ENCODE measurements at places on chromosomes 4 and X.
A peak's percentile ranks its signal among the peaks of the same experiment; 100 is the strongest.

DNA sequence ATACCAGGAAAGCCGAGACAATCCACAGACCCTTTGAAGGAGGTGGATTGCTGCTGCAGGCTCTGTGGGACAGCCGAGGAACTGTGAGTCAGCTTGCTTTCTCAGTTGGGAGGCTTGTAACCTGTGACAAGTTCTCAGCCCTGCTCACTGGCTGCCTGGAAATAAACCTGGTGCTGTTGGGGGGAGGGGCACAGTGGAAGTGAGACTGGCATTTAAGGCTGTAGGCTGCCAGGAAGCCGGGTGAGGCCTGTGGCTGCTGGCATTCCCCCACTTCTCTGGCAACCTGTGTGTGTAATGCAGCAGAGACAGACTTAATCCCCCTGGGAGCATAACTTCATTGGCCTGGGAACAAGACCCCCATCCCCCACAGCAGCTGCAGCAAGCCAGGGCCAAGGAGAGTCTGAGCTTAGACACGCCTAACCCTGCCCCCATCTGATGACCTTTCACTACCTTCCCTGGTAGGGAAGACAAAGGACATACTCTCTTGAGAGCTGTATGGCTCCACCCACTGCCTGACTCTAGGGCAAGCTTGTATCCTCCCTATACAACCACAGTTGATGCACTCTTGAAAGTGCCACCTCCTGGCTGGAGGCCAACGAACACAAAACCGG, 64.1 kb downstream of the ALPK1 start:
- no peaks in the 10 kb centered on the region for H3K27me3 ChIP-seq
- H3K36me3 ChIP-seq: peaks cover 5% of the 10 kb centered on the region
- no peak for DNase-seq
- no peak overlapping the region for H3K4me3 ChIP-seq

- H3K4me1 ChIP-seq: peaks cover 15% of the 10 kb centered on the region
- no peak overlapping the region for H3K4me3 ChIP-seq
- H3K27ac ChIP-seq: no peak overlapping the region
- no peak for DNase-seq
These were observed 2.9 kb downstream of the TEC start for GRCh38 chr4:48266781-48267180.

DNA sequence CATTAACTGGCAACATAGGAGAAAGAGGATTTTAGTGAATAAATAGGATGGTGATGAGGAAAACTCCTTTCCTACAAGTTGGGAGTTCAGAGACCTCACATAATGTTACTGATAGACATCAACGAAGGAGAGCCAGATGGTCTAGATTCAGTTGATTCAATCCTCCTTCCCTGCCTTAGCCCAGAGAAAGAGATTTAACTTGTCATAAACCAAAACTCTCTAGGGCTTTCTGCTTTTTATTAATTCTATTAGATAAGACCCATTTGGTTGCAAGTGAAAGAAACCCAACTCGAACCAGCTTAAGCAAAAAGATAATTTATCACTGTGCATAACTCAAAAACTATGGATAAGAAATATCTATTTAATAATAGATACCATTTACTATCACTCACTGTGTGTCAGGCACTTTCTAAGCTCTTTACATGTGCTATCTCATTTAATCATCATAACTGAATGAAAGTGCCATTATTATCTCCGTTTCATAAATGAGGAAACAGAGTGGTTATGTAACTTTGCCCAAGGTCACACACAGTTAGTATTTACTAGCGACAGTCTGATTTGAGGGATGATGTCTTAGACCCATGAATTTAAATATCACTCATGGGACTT, 4.3 kb upstream of the UNC5C start:
- H3K36me3 ChIP-seq: no peaks in the 10 kb centered on the region
- peaks cover 5% of the 10 kb centered on the region for H3K4me1 ChIP-seq
- H3K27ac ChIP-seq: no peak overlapping the region
- H3K27me3 ChIP-seq: no peaks in the 10 kb centered on the region
- H3K4me3 ChIP-seq: no peak overlapping the region
- DNase-seq: no peak

- DNase-seq: no peak
- no peaks in the 10 kb centered on the region for H3K27me3 ChIP-seq
- H3K36me3 ChIP-seq: no peaks in the 10 kb centered on the region
- no peaks in the 10 kb centered on the region for H3K4me1 ChIP-seq
These were observed at the start of gene PLP1 for GRCh38 chrX:103776546-103776945. TSS of gene PLP1 (plus strand) at chrX:103776840. CDS start at chrX:103776996, 156 bp downstream.

DNA sequence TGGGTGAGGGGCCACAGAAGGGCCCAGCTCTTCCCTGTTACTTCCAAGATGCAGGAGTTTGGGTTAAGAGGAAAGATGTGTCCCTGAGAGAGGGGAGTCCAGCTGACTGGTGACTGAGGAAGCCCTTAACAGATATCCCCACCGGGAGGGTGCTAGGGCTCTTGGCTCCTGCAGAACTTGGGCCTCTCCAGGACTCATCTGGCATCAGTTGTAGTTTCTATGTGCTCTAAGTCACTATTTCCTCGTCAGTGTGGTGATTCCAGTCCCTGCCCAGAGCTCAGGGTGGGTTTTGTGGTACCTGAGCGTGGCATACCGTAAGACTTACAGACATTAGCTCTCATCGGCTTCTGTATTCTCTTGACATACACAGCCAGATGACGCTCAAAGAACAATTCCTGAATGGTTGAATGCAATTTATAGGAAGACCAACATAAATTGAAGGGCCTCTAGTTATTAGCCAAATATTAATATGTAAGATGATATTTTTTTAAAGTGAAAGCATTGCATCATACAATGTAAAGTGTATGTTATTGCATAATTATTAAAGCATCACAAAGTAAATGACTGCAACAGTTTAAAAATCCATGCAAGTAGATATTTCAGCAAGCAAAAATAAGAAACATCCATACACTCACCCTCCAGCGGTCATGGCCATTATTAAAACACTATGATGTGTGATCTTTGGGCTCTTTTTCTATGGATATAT, 195.5 kb downstream of the PTTG2 start:
- H3K36me3 ChIP-seq: no peaks in the 10 kb centered on the region
- H3K27ac ChIP-seq: peak overlapping the region; percentile 76
- H3K4me1 ChIP-seq: peaks cover 39% of the 10 kb centered on the region
- no peak overlapping the region for H3K4me3 ChIP-seq

GRCh38 chrX:46733226-46733625, 25.7 kb downstream of the SLC9A7 start:
- no peaks in the 10 kb centered on the region for H3K4me1 ChIP-seq
- H3K36me3 ChIP-seq: no peaks in the 10 kb centered on the region
- H3K4me3 ChIP-seq: no peak overlapping the region
- no peak overlapping the region for H3K27ac ChIP-seq
- no peaks in the 10 kb centered on the region for H3K27me3 ChIP-seq
- no peak for DNase-seq

DNA sequence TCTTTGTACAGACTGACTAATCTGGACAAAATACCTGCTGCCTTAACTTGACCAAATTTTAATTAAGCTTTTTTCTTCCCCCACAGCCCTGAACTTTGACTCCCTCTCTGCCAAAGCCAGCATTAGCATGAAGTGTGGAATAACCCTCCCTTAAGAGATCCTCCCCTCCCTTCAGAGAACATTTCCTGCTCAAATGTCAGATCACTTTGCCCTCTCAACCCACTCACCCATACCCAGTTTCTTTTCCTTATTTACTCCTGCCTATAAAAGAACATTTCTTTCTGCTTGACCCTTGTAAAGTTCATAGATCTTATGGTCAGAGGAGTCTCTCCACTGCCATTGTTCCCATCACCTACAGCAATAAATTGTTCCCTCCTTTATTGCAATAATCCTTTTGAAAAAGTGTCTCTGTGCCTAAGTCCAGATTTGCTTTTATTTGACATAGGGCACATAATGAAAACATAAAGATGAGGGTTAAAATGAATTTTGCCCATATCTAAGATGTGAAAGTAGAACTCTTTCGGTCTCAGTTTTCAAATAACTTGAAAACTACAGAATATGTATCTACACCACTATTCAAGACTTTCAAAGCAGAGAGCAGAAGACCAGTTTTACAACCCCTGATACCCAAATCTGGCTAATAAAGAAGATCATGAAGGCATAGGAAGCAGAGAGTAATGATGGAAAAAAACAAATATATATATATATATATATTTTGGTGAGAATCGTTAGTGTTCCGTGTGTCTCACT, 289.7 kb upstream of the ANXA10 start:
- H3K27me3 ChIP-seq: no peaks in the 10 kb centered on the region
- H3K27ac ChIP-seq: no peak overlapping the region
- H3K4me1 ChIP-seq: no peaks in the 10 kb centered on the region
- no peak overlapping the region for H3K4me3 ChIP-seq
- H3K36me3 ChIP-seq: no peaks in the 10 kb centered on the region

DNA sequence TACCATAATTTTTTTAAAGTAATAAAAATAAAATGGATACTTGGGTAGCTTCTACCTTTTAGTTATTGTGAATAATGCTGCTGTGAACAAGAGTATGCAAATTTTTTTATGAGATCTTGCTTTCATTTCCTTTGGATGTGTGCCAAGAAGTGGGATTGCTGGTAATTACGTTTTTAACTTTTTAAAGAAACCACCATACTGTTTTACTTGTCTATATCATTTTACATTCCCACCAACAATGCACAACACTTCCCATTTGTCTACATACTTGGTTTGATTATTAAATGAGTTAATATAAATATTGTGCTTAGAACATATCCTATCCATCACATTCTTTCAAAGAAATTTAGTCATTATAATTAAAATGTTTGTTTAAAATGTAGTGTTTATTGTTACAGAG, 3.9 kb upstream of the SULT1B1 start:
- peaks cover 14% of the 10 kb centered on the region for H3K4me1 ChIP-seq
- no peak overlapping the region for H3K27ac ChIP-seq
- no peaks in the 10 kb centered on the region for H3K36me3 ChIP-seq
- DNase-seq: no peak

GRCh38 chr4:70356185-70356584, 4.4 kb upstream of the SMR3A start:
- no peaks in the 10 kb centered on the region for H3K4me1 ChIP-seq
- no peaks in the 10 kb centered on the region for H3K36me3 ChIP-seq
- no peak overlapping the region for H3K27ac ChIP-seq
- H3K4me3 ChIP-seq: no peak overlapping the region
- no peak for DNase-seq
- H3K27me3 ChIP-seq: no peaks in the 10 kb centered on the region

All from vagina (tissue), 2 donors.